ENCODE measurements at places on chromosomes 12 and 14.

- DNase-seq = no peak
Observed at GRCh38 chr14:21309238-21309636, 29.4 kb downstream of the RPGRIP1 start.

- no peak for DNase-seq
Observed at GRCh38 chr12:16359512-16360491, 12.4 kb downstream of the MGST1 start.

- DNase-seq = no peak
Observed at GRCh38 chr12:122184517-122184916, 1.6 kb downstream of the LRRC43 start.

- no peak for DNase-seq
Observed at GRCh38 chr14:101185073-101185835, 281.7 kb upstream of the RTL1 start.

- DNase-seq = no peak
Observed at GRCh38 chr14:68663385-68664076, 129.3 kb downstream of the ZFP36L1 start.

- DNase-seq = no peak
Observed at GRCh38 chr14:94320243-94320642, 2.9 kb downstream of the SERPINA6 start.

DNA sequence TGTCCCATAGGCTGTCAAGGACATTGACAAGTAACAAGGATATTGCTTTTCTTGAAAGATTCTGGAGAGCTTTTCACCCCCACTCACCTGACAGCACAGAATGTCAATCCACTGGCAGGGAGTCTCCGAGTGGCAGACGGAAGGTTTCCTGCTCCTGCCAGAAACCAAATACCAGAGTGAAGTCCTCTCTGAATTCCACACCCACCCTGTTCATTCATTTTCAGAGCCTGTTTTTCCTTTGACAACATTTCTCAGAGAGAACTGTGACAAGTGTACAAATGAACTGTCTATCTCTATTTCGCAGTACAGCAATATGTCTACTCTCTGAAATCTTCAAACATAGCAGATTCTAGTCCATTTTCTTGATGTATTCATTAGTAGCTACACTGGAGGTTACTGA is 26.2 kb upstream of the BICD1 start:
- DNase-seq = no peak

DNA sequence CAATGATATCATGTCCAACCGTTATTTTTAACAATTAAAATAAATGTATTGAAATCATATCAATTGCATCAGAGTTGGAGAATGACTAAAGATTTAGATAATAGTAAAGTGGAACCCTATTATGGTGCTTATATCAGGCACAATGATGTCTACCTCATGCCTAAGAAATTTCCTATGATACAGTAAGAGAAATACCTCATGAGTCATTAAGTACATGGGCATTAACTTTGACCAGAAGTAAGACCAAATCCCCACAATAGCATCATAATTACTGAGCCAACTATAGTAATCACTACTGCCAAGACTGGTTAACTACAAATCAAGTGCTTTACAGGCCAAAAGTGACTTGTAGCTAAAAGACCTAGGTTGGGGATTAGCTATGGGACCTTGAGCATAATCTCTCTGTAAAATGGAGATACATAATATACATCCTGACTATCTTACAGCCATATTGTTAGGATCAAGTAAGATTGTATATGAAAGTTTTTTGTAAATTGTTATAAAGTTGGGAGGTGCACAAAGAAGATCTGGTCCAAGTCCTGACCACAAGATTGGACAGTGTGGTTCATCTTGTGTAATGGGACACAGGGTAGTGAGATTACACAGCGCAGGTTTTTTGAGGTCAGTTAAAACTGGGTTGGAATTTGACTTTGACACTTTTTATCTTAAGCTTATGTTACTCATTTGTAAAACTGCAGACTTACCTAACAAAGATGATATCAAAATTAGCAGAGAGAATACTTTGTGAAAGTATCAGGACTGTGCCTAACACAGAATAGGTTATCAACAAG is 60.5 kb downstream of the ERGIC2 start:
- DNase-seq = no peak

DNA sequence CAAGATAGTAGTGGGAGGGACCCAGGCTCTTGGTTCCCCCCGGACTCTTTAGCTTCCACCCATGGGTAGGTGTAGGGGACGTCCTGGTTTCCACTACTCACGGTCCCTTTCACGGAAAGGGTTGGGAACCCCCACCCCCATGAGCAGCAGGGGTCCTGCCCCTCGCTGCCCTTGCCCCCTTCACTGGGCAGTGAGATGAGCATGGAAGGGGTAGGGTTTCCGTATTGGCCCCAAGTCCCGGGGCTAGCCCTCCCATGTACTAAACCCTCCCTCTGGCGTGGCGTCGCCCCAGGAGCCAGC is 12.7 kb downstream of the AGAP2 start:
- DNase-seq = no peak

DNA sequence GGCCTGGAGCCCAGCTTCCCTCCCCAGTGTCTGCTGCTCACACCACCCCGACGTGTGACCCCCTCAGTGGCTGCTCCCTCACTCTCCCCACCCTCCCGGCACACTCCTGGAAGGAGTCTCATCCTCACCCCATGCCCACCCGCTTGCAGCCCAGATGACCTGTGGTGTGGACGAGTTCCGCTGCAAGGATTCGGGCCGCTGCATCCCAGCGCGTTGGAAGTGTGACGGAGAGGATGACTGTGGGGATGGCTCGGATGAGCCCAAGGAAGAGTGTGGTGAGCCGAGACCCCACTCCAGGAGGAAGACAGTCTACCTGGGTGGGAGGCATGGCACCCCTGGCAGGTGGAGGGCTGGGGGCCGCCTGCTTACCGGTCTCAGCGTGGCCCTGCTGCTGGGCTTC is 15.0 kb upstream of the NXPH4 start:
- DNase-seq = no peak

DNA sequence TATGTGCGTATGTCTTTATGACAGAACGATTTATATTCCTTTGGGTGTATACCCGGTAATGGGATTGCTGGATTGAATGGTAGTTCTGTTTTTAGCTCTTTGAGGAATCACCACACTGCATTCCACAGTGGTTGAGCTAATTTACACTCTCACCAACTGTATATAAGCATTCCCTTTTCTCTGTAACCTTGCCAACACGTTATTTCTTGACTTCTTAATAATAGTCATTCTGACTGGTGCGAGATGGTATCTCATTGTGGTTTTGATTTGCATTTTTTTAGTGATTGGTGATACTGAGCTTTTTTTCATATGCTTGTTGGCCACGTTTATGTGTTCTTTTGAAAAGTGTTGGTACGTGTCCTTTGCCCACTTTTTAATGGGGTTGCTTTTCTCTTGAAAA is 49.7 kb downstream of the FRS2 start:
- no peak for DNase-seq

DNA sequence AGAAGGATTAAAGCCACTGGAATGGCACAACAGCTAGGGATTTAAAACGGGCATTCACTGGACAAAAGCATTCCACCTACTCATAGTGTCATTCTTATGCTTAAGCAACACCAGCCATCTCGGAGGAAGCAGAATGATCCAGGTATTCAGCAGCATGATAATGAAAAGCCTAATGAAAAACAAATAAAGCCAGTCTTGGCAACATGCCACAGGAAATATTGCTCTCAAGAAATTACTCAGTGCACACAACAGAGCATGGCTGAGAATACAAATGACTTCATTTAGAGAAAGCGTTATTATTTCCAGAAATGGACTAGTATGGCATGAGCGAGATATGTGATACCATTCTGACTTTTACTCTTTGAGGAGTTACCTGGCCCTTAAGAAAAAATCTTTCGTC is 442.2 kb downstream of the APAF1 start:
- no peak for DNase-seq

DNA sequence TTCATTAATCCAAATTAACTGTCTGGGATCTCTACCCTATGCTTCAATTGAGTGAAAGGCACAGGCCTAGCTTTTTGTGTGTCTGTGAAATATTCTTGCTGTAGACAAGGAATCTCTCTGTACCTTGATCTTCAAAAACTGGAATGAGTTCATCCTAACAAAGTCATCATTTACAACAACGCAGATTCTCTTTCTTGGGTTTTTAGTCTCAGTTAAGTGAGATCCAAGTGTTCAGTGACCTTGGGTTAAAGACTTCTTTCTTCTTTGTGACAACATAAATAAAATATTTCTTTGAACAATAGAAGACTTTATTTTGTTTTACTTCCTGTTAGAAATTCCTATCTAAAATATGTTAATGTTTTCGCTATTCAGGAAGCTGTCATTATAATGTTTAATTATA is 192.2 kb upstream of the LMNTD1 start:
- DNase-seq = no peak

- DNase-seq = no peak
Observed at GRCh38 chr14:82855912-82856391, 1322.3 kb upstream of the SEL1L start.

- no peak for DNase-seq
Observed at GRCh38 chr14:104926619-104927431, 2.1 kb downstream of the PLD4 start.

Data from stimulated activated CD4-positive, alpha-beta T cell treated with anti-CD3 and anti-CD28 coated beads, Interleukin-15, amount 100 ng/mL, for 1 hour (primary cell).